ENCODE measurements at places on chromosomes 2 and 18.

DNA sequence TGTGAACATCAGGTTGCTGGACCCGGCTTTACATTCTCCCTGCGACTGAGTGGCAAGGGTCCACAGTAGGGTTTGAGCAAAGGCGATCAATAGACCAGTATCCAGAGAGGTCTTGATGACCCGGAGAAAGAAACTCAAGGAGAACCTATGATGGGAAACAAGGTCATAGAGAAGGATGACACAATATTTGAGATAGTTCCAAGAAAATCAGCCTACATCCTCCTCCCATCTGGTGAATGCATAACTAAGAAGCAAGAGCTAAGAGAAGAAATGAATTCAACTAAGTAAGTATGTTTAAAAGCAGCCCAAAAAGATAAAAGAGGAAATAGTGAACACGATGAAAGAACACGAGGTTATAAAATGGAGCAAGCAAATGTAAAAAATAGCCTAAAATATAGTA, 166.3 kb downstream of the CD8B2 start:
- DNase-seq = no peak

- no peak for DNase-seq
Observed at GRCh38 chr2:16625759-16626158, 39.9 kb downstream of the CYRIA start.

DNA sequence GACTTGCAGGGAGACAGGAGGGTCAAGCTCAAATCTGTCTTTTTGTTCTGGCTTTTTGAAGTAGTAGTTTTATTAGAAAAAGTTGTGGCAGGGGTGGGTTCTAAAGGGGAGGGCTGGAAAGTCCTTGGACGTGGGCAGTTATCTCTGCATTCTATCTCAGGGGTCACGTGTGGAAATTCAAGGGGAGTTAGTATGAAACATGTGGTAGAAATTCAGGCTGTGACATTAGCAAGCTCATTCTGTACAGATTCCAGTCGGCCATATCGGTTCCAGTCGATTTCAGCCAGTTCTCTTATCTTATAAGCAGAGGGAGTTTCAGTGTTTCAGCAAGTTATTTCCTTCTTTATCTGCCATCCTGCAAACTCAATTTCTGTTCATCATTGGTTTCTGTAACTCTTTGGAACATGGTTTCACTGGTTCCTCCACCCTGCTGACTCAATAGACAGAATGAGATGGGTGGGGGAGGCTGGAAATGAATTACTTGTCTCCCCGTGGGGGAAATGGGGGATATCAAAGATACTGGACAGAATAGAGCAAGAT, 53.0 kb downstream of the RAB27B start:
- no peak for DNase-seq

- no peak for DNase-seq
Observed at GRCh38 chr2:43462866-43463641, 132.8 kb downstream of the THADA start.

DNA sequence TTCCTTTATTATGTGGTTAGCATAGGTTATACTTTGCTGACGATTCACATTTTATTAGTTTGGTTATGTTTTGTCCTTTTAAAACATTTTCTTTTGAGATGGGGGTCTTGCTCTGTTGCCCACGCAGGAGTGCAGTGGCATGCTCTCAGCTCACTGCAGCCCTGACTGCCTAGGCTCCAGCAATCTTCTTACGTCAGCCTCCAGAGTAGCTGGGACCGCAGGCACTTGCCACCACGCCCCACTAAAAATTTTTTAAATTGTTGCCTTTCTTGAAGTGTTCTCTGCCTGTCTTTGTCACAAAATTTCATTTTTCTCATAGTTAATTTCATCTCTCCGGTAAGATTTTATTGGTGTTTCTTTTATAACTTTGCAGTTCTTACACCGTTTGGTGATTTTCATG, 18.9 kb downstream of the HRH4 start:
- DNase-seq = no peak

GRCh38 chr2:167493862-167494261, 605.6 kb downstream of the XIRP2 start:
- no peak for DNase-seq

DNA sequence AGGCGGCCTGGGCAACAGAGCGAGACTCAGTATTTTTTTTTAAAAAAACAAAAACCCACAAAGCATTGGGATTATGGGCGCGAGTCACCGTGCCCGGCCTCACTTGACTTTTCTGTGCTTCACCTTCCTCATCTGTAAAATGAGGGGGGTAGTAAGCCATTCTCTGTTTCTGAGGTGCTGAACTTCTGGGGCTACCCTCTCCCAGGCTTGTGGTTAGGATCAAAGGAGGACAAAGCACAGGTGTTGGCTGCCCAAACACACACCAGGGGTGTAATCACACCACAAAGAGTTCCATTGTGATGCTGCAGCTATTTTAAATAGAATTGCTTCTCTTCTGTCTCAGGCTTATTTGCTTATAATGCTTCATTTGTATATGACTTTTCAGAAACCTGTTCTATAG, 35.8 kb upstream of the INHBB start:
- DNase-seq = no peak

DNA sequence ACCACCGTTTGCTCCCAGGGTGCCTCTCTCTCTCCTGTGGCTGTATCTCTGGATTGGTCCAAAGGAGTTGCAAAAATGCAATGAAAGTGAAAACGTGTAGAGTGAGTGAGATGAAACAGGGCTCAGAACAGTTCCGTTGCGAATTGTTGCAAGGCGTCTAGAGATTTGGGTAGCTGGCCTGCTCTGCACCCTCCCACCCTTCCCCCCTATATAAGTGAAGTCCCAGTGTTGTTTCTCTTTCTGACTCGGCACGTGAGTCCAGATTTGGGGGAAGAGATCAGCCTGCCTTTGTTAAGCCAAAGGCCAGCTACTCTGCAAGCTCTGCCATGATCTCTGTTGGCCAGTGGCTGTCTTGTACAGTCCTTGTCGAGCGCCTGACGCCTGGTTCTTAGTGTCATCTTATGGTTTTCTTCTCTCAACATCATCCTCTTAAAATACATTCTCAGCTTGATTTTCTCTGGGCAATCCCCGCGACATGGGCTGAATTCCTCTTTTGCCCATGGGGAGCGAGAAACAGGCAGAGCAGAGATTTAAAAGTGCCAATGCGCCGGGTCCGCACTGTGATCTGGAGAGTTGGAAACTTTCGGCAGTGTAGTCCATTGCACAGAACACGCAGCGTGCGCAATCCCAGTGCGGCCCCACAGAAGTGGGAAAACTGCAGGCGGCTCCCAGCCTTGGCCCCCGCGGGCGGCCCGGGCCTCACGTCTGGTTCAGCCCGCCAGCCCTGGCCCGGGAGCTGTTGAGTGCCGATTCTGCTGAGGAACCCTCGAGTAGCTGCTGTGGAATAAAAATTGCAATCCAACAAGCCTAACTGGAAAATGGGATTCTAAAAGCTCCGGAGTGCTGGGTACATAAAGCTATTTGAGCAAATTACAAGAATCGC, 9.3 kb downstream of the MEIS1 start:
- peak; percentile 75 for DNase-seq

DNA sequence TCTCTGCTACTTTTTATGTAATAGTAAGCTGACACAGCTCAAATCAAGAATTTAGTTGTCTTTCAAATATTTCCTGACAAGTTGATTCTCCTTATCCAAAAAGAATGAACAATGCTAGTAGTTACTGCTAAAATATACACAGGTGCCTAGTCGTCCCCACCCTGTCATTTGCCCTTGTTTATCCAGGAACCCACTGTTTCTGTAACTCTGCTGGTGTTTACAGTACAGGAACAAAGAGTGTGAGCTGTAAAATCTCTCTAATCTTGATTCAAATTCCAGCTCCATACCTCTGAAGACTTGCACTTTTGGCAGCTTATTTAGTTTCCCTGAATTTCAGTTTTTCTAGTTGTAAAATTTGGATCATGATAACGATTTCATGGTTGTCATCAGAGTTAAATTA, 21.1 kb upstream of the SCYGR2 start:
- no peak for DNase-seq

DNA sequence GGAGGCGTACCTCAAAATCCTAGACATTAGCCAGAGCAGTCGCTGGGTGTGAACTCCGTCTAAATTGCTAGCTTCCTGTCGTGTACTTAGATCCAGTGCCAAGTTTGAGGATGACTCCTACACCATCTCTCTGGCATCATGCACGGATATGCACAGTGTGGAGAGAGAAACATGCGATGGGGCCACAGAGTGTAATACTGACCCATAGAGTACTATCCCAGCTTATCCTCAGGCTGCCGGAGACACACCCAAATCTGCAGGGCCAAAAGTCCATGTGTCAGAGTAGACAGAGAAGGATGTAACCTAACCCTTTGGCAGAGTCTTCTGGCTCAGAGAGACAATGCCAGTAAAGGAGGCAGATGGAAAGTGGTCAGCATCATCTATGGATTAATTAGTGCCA, 84.2 kb downstream of the ARL4C start:
- no peak for DNase-seq

GRCh38 chr2:157363612-157364101, 38.0 kb upstream of the ERMN start:
- DNase-seq = peak; percentile 72

- DNase-seq = no peak
Observed at GRCh38 chr2:85834466-85834865, 54.3 kb downstream of the ST3GAL5 start.

GRCh38 chr2:12263730-12264129, 453.0 kb upstream of the TRIB2 start:
- no peak for DNase-seq

DNA sequence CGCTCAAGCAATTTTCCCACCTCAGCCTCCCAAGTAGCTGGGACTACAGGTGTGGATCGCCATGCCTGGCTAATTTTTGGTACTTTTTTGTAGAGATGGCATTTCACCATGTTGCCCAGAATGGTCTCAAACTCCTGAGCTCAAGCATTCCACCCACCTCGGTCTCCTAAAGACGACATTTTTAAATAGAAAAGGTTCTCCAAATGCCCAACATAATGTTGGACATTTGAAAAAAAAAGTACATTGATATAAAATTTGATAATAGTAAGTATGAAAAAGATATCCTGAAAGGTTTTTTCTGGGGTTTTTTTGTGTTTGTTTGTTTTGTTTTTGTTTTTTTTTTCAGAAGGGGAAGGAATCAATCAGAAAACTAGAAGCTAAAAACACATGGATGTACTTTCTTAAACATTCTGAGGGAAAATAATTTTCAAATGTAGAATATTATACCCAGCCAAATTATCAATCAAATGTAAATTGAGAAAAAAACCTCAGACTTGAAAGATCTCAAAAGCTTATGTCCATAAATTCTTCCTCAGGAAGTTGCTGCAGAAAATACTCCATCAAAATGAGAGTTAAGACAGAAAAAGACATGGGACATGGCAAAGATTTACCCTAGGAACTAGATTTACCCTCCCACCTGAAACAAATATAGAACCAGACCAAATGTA, 42.8 kb upstream of the MYCN start:
- DNase-seq = no peak

DNA sequence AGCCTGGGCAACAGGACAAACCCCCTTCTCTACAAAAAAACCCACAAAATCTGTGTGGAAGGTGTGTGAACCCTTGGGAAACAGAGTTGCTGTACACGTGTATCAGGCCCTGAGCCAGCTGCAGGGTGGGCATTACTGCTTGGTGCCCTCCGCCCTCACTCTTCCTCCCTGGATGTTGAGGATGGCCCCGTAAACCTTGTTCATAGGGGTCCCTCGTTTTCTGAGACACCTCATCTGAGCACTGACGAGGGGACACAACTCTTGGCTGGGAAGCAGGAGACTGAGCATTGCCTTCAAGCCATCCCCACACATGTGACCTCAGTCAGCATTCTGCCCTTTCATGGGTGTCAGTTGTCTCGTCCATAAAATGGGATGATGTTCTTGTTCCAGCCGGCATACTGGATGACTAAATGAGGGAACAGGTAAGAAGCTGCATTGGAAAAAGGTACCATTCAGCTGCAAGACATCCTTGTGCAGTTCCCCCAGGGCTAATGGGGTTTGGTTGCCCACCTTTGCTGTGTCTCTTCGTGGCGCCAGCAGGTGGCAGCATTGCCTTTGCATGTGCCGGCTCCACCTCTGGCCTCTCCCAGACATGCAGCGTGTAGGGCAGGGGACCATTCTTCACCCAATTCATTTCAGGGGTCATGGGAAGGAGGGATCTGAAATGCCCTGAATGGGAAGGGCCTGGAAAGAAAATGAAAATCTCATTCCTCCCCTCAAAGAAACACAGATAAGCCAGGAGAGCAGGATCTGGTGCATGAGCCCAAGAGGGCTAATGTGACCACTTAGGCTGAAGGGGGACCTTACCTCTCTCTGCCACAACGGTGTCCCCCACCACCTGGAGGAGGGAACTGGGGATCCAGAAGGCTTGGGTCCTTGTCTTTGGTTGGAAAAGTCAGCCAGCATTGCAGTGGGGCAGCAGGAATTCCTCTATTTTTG, 36.4 kb upstream of the HAAO start:
- peak; percentile 69 for DNase-seq

DNA sequence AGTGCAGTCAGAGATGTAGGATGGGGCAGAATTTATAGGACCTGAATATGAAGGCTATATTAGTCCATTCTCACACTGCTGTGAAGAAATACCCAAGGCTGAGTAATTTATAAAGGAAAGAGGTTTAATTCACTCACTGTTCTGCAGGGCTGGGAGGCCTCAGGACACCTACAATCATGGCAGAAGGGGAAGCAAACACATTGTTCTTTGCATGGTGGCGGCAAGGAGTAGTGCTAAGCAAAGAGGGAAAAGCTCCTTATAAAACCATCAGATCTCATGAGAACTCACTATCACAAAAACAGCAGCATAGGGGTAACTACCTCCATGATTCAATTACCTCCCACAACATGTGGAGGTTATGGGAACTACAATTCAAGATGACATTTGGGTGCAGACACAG, 76.8 kb upstream of the MSTN start:
- DNase-seq = no peak

DNA sequence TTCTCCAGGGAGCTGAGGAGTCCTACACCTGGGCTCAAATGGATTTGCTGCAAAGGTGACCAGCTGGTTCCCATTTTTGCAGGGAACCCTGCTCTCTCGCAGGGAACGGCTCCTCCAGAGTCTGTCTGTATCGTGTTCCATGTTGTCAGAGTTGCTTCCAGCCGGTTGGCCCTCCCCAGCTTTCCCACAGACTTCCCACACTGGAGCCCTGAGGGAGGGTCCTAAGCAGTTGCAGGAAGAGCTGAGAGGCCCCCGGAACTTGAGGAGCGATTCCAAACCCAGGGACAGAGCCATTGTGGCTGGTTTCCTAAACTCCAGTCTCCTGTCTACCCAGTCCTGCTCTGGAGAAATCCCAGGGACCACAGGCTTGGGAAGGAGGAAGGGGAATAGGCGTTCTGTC, 121.7 kb upstream of the PPP1CB start:
- DNase-seq = no peak

DNA sequence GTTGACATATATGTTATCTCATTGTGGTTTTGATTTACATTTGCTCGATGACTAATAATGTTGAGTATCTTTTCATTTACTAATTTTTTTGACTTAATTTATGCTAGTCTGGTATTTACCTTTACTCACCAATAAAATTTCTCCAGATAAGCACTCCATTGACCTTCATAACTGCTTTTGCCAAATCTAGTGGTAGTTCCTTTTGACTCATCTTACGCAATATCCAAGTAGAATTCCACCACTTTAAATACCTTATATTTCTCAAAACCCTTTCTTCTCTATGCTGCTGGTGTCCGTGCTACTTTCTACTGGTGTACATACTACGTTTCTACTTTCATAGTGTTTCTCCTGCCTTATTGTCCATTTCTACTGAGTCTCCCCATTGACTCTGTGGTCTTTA, 407.6 kb upstream of the SPHKAP start:
- DNase-seq = no peak
